ENCODE measurements at places on chromosomes 6 and 20.

GRCh38 chr20:35181731-35182130, 9.9 kb downstream of the PROCR start:
- no peak for DNase-seq

DNA sequence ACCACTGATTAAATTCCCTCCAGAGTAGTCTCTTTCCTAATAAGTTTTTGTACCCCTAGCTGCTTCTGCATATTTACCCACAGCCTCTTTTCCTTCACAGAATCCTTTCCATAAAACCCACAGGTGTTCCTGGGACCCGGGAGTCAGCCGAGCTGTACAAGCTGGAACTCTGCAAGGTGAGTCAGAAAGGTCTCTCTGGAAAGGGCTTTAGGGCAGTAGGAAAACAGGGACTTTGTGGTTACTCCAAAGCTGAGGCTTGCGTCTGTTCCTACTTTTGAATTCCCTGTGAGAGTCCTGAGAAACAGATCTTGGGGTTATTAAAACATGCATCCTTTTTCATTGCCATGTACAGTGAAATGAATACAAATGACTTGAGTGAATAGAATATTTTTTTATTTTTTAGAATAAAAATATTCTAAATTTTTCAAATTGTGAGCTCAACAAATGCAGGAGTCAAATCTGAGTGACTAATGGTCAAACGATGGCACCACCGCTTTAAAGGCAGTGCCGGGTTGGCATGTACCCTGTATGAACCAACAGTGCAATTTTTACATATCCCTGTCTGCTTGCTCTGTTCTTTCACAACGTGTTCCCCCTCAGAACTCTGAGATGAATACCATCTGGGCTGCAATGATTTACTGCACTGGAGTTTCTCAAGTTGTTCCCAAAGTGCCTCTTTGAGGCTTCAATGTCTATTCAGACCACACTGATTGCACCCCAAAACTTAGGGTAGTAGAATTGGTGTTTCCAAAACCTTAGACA, 78.4 kb downstream of the GFRAL start:
- no peak for DNase-seq

DNA sequence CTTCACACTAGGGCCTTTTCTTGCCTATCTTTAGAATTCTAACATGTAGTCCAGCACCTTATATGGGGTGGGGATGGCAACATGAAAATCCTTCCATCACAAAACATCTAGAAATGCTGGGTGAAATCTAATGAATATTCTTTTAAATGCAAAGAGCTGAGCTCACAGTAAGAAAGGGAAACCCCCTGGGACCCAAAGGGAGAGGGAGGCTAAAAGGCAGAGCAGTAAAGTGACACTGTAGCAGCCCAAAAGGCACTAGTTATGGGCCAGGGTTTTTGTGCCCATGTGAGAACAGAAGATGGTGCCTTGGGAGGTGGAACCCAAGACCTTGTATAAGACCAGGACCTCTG, 66.7 kb downstream of the TRAM2 start:
- DNase-seq = no peak

GRCh38 chr20:61447952-61448351, 195.9 kb downstream of the CDH4 start:
- DNase-seq = no peak
